ENCODE measurements at places on chromosomes 13 and 19.
A peak's percentile ranks its signal among the peaks of the same experiment; 100 is the strongest.

DNA sequence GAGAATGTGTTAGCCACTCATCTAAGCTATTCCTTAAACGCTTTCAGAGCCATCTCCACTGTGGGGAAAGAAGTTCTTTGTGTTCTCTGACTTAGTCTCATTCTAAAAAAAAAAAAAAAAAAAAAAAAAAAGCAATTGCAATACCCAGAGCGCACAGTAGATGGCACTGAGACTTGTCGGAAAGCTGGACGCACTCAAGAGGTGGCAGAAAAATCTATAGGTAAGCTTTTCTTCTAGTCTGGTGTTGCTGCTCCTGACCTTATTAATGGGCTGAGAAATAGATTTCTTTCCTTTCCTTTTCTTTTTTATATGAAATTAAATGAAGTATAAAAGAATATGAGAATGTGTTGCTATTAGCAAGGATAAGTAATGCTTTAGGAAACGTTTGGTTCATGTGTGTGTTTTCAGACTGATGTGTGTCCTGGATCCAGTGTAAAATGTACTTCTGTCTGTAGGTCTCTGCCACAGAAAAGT lies 4.7 kb upstream of the GJB2 start:
- no peak for DNase-seq

DNA sequence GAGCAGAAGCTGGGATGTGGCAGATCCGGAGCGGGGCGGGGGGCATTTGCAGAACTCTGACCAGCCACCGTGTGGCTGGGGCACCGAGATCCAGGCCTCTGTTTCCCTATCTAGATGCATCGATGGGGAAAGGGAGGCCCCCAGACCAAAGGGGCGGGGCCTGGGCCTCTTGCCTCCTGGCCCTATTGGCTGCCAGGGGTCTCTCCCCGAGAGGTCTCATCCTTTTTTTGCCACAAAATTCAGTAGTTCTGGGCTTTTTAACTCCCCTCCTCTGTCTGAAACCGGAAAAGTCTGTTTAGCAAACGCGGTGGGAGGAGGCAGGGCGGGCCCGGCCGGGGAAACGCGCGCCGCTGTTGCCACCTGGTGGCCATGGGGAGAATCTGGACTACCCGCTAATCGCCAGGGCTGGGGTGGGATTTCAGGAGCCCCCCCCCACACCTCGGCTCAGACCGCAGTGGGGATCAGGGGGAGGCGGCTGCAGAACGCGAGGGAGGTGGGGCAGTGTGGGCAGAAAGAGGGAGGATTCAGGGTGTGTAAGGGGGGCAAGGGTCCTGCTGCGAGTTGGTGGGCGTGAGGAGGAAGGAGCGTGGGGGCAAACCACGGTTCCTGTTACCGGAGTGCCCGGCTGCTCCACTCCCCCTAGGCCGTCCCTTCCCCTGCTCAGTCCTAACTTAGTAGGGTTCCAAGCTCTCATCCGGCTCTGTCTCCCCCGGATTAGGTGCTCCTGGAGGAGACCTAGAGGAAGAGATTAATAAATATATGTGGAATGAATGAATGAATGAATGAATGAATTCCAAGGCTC lies 28.3 kb downstream of the IL12RB1 start:
- peak; percentile 86 for DNase-seq

GRCh38 chr13:41962994-41963393 lies 2.1 kb upstream of the VWA8 start:
- no peak for DNase-seq

- no peak for DNase-seq
These were observed 222.3 kb downstream of the TEX29 start for GRCh38 chr13:111542530-111543341.

DNA sequence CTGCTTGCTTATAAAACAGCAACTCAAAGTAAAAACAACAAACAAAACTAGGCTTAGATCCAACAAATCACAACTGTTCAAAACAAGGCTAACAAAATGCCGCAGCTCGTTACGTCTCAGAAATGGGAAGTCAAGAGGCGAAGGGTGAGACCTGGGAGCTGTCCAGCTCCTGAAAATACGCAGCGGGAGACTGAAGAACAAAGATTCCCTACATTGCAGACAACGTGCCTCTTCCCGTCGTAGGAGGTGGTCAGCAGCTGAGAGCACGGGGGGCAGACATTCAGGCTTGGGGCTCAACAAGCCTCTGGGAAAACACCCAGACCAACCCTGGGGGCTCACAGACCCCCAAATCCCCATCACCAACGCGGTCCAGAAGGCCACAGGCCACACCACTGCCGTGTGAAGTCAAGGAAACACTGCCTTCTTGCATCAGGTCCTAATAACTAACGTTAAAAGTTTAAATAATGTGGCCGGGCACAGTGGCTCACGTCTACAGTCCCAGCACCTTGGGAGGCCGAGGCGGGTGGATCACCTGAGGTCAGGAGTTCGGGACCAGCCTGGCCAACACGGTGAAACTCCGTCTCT lies 13.5 kb downstream of the PLPP2 start:
- DNase-seq, result peak; percentile 61

GRCh38 chr13:81246556-81246955 lies 905.6 kb upstream of the SPRY2 start:
- DNase-seq, result no peak

Data from WTC11 (cell line).